ENCODE measurements at places on chromosomes 12 and 14.

DNA sequence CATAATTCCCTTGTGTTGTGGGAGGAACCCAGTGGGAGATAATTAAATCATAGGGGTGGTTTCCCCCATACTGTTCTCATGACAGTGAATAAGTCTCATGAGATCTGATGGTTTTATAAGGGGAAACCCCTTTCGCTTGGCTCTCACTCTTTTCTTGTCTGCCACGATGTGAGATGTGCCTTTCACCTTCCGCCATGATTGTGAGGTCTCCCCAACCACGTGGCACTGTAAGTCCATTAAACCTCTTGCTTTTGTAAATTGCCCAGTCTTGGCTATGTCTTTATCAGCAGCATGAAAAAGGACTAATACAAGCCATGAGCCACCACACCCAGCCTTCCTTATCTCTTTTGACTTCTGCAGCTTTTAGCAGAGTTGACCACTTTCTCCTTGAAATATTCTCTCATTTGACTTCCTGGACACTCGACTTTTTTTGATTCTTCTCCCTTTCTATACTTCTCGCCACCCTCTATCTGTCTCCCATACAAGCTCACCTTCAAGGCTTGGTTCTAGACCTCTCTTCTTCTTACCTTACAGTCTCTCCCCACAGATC lies 2.3 kb downstream of the MTERF2 start:
- DNase-seq = no peak

- no peak for DNase-seq
These were observed 26.4 kb downstream of the SIX1 start for GRCh38 chr14:60622917-60623257.

DNA sequence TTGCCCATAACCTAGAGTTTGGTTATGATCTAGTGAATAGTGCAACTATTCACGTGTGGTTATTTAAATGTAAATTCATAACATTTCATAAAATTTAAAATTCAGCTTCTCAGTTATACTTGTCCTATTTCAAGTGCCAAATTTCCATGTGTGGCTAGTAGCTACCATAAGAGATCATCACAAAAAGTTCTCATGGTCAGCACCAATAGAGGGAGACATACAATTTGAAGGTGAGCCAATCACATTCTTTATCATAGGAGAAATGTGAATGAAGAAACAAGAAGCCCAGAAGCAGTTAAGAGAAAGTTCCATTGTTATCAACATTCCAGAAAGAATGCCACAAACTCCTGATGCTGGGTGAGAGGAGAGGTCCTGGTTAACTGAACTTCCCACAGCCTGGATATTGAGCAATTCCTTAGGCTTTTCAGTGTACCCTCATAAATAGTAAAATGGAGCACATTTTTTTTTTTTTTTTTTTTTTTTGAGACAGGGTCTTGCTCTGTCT lies 892.9 kb upstream of the USP15 start:
- no peak for DNase-seq

DNA sequence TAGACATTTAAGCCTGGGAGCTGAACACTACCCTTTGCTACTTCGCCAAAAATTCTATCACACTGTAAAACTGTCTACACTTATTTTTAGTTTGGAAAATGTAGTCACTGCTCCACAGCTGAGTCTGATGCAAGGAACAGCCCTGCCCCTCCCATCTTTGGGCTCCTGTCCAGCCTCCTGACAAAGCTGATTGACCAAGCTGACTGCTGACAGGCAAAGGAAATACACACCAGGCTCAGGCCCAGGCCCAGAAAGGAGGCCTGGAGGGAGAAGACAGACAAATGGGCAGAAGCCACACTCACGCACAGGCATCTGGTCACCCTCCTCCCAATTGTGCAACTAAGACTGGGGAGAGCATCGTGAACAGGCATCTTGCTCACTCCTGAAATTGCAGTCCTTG lies 55.3 kb downstream of the ISCA2 start:
- no peak for DNase-seq

- no peak for DNase-seq
These were observed 69.7 kb downstream of the CMAS start for GRCh38 chr12:22115711-22116110.

- no peak for DNase-seq
These were observed 77.9 kb downstream of the NPAS3 start for GRCh38 chr14:33016613-33017012.

- DNase-seq = no peak
These were observed 13.9 kb downstream of the RTL1 start for GRCh38 chr14:100889641-100890040.

DNA sequence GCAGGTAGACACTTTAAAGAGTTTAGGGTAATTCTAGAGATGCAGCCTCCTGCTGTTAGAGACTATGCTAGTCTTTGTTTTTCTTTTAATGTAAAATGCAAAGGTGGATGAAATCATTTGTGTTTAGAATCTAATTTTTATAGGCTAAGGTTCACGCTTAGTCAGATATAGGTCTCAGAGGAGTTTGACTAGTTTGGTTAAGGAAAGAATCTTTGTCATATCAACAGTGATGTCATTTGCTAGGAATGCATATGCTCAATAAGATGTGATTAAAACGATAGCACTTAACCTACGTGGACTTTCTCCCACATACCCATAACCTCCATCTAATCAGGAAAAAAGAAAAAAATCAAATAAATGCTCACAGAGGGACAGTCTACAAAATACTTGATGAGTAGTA lies 859.3 kb upstream of the ATXN7L3B start:
- DNase-seq = no peak

GRCh38 chr12:11764837-11765236 lies 115.4 kb downstream of the ETV6 start:
- DNase-seq = no peak

GRCh38 chr14:80638620-80639515 lies 302.7 kb downstream of the CEP128 start:
- no peak for DNase-seq

GRCh38 chr14:92209141-92209540 lies 87.4 kb downstream of the CPSF2 start:
- DNase-seq = no peak

DNA sequence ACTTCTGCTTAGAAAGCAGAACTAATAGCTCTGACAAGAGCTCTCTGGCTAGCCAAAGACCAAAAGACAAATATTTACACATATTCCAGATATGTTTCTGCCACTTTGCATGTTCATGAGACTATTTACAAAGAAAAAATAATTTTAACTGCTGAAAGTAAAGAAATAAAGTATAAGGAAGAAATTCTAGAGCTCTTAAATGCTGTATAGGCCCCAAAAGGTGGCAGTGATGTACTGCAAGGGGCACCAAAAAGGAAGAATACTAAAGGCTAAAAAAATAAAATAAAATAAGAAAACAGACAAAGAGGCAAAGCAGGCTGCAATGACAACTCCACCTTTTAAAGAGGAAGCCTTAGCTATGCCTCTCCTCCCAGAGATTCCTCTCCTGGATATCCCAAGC lies 23.0 kb downstream of the KLRK1 start:
- DNase-seq = no peak

DNA sequence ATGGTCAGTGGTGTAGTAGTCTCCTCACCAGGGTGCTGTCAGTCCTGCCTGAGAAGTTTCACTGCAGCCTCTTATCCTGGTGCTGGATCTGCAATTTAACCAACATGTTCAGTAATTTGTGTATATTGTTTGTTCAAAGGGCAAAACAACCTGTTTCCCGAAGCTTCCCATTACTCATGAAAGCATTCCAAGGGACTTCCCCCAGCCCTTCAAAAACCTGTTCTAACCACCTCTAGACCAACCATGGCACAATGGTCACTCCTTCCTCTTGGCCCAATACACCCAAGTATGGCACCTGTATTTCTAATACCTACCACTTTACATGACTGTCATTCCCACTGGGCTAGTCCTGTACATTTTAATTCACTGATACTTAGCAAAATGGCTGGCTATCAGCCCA lies 12.1 kb downstream of the CKAP4 start:
- DNase-seq = no peak

- DNase-seq = no peak
These were observed 288.7 kb downstream of the NAV3 start for GRCh38 chr12:78119351-78119918.

DNA sequence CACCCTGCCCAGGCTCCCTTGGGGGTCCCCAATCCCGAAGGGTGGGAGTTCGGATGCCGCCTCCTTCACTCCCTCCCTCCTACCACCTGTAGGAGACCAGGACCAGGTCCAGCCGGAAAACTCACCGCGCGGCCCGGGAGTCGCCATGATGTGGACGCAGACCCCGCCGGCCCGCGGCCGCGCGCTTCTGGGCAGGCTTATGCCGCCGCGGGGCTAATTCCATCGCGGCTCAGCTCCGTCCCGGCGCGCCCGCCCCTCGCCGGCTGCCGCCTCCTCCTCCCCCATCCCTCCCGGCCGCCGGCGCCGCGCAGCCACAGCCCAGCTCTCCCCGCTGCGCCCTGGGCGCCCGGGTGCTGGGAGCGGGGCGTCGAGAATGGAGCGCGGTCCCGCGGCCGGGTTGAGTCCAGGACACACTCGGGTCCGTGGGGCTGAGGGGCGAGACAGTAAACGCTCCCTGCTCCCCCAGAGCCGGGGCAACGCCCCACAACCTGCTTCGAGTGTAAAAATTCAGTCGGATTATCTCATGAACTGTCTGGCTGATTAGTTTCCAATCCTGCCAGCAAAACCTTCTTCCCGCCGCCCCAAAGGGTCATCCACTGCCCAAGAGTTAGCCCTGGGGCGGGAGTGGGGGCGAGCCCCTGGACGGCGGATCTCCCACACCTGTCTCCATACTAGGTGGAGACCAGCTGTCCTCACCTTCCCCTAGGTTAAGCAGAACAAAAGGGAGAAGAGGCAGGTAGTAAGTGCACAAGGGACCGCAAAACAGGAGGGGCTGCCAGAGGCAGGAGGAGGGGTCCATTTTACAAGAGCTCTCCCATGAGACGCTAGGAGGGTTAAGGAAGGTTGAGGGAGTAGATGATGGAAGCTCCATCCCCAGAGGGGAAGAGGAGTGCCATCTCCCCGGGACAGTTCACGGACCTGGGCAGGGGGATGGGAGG lies at the start of gene ANO2:
ANO2 (minus strand) TSS at position 189 of the 938 bp plus-strand sequence; CDS start at position 147, 42 bp downstream.
- no peak for DNase-seq

- DNase-seq = no peak
These were observed 114.8 kb upstream of the GSC start for GRCh38 chr14:94884616-94885230.

GRCh38 chr12:29159661-29160060 lies 10.6 kb downstream of the FAR2 start:
- DNase-seq = no peak

DNA sequence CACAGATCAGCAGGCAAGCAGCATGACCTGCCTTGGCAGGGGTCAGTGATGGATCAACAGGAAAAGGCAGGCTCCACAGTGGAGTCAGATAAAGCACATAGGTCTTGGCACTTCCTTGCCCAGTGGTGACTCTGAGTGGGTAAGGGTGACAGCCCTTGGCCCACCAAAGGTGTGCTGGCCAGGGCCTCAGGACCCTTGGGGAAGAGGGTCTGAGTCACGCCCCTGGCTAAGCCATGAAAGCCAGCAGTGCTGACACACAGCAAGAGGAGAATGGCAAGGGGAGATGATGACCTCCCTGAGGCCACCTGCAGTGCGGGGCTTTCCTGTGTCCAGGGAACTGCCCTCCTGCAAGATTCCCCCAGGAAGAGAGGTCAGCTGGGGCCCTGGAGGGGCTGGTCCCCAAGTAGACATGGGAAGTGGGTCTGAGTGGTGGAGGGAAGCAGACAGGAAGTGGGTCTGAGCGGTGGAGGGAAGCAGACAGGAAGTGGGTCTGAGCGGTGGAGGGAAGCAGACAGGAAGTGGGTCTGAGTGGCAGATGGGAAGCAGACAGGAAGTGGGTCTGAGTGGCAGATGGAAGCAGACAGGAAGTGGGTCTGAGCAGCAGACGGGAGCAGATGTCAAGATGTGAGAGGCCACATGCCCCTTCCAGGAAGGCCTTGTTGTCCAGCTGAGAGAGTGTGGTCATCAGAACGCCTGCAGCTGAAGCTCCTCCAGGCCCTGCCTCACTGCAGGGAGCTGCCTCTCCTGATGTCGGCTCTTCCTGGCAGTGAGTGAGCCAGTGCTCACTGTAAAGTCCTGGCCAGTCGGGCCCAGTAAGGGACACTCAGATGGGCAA lies 34.8 kb downstream of the DIO3 start:
- no peak for DNase-seq
